ENCODE measurements at places on chromosomes 5 and 9.

DNA sequence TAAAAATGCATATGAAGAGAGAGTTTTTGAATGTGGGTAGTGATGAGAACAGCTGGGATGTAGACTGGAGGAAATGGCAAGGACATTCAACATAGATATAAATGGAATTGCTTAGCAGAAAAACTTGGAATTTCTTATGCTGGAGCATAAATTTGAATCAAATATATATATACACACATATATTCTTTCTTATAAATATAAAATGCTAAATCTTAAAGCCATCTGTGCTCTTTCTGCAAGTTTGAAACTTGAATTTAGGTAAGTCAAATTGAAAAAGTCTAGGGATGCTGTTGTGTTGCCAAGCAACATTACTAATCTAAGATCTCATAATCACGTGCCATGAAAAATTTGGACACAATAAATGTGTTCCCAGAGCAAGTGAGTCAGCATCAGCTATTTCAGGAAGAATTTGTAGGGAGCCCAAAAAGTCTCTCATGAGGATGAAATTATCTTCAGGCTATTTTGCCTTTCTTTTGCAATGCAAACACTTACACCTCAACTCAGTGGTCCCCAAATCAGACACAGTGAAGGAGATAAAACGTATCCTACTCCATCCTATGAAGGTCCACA, 58.4 kb upstream of the ALDH1A1 start:
- DNase-seq: no peak

DNA sequence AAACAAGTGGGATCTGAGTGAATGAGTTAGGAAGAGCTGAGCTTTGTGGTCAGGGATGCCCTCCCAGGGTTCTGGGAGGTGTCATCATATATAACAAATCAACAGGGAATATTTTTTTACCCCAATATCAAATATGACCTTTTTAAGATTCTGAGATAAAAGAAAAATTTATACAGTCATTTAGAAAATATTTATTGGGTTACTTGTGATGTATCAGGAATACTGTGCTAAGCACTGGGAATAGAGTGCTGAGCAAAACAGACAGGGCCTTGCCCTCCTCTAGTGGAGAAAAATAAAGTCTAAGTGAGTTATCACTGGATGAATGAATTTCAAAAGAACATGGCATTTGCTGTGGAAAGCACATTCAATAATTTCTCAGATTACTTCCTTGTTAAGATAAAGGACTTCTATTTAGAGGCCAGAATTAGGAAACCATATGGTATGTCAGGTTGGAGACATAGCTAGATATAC, 102.9 kb downstream of the BOD1 start:
- no peak for DNase-seq

DNA sequence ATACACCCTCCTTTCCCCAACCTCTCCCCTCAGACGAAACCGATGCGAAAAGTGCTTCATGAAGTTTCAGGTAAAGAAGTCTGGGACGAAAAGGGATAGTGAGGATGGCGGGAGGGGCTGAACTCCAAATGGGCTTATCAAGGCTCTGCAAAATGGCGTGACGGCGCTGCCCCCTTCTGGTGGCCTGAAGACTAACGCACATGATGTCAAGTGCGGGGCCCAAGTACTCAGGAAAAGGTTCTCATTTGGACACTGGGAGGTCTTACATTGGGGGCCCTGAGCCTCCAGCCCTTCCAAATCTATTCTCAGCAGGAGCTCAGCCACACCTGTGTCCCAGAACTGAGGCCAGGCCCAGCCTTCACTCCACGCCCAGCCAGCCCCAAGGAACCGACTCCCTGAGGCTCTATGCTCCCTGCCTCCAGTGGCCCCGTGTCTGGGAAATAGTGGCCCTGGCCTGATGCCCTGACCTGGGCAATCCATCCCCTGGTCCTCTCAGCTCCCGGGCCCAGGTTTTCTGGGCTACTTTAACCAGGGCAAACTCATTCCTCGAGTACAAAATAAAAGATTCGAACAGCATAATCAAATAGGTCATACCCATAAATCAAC, 119.9 kb downstream of the KCNIP1 start:
- no peak for DNase-seq

GRCh38 chr9:4741365-4742089, 525 bp upstream of the AK3 start:
- peak; percentile 77 for DNase-seq

GRCh38 chr9:134641173-134641989, at the start of gene COL5A1:
COL5A1 (plus strand) TSS chr9:134641803; CDS start chr9:134642188, 385 bp downstream.
- DNase-seq: peak; percentile 95

- no peak for DNase-seq
These were observed 30.3 kb downstream of the TPPP start for GRCh38 chr5:662751-663435.

- no peak for DNase-seq
These were observed 685 bp downstream of the SLC24A2 start for GRCh38 chr9:19788152-19788551.

DNA sequence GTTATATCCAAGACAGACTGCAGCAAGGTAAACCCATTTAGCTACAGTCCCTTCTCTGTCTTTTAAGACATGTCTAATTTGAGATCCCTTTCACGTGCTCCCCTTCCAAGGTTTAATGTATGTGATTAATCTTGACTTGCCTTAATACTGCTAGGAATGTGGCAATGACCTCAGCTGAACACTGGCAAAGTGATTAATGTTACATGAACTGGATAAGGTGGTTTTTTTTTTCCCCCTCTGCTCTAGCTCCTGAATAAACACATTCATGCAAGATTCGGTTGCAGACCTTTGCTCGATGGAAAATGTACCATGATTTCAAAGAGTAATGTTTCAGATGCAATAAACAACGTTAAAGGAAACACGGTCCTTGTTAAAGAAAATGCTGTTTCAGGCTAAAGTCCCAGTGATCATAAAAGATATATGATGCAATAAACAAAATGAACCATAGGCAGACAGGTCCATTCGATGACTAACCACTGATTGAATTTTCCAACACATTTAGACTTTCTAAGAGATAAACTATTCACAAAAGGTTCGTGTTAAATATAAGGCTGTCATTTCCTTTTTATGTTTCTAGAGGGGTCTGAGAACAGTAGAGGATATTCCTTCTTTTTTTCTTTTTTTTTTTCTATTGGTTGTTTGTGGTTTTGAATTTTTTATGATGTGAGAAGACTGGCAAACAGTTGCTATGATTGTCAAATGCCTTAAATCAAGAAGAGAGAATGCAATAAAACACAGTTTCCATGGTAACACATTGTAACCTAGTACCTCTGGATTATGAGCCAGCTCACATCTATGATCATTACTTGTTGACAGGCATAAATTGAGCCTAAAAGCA, 44.7 kb upstream of the ZNF608 start:
- no peak for DNase-seq

- DNase-seq: no peak
These were observed 139.3 kb downstream of the AOPEP start for GRCh38 chr9:94865582-94866452.

DNA sequence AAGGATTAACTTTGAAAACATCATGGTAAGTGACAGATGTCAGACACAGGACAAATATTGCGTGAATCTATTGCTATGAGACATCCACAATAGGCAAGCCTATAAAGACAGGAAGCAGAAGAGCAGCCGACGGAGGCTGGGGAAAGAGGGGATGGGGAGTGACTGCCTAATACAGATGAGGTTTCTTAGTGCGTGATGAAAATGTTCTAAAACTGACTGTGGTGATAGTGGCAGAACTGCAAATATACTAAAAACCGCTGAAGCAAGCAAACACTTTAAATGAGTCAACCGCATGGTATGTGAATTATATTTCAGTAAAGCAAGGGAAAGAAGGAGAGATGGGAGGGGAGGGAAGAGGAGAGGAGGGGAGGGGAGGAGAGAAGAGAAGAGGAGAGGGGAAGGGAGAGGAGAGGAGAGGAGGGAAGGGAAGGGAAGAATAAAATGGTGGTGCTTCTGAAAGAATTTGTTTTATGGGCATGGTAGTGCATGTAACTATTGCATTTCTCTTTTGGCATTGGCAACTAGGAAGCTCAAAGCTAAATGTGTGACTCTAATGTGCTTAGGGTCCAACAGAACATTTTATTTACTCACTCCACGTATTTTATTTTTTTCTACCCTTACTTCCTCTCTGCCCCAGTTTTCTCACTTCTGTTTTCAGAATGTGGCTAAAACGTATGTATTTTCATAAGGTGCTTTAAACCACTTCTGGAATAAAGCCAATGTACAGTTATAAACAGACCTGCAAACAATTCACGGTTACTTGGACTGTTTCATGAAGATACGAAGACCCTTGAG, 21.3 kb downstream of the AKNA start:
- DNase-seq: no peak

GRCh38 chr5:139861021-139861888, 65.6 kb downstream of the PSD2 start:
- DNase-seq: no peak

- no peak for DNase-seq
These were observed 126.0 kb upstream of the TMEM161B start for GRCh38 chr5:88394536-88395175.

DNA sequence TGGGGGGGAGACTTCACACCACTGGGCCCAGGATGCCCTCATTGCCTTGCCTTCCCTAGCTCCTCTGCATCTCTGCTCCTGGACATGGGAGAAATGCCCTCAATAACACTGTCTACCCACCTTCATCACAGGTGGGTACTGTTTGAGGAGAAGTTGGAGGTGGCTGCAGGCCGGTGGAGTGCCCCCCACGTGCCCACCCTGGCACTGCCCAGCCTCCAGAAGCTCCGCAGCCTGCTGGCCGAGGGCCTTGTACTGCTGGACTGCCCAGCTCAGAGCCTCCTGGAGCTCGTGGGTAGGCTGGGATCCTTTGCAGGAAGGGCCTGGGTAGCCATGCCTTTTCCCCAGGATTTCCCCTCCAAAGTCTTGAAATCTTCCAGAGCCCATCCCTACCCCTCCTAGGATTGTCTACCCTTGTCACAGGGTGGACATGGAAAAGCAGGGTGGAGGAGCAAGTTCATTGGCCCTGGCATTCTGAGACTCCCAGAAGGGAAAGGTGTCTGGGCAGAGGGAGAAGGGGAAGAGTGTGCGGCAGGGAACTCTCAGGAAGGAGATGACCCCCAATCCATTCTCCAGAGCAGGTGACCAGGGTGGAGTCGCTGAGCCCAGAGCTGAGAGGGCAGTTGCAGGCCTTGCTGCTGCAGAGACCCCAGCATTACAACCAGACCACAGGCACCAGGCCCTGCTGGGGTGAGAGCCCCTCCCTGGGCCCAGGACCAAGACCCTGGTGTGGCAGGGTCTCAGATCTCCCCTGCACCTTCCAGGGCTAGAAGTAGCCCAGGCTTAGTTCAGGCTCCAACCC, 886 bp downstream of the SLC4A9 start:
- DNase-seq: no peak

DNA sequence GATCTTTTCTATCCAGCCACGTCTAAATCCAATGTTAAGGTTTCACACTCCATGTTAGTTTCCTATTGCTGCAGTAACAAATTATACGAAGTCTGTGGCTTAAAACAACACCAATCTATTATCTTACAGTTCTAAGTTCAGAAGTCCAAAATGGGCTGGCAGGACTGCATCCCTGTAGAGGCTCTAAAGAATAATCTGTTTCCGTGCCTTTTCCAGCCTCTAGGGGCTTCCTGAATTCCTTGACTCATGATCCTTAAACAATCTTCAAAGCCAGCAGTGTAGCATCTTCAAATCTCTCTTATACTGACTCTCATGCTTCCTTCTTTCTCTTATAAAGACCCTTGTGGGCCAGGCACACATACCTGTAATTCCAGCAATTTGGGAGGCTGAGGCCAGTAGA, 6.8 kb downstream of the PLGRKT start:
- no peak for DNase-seq
